ENCODE measurements at places on chromosomes 12 and 14.

DNA sequence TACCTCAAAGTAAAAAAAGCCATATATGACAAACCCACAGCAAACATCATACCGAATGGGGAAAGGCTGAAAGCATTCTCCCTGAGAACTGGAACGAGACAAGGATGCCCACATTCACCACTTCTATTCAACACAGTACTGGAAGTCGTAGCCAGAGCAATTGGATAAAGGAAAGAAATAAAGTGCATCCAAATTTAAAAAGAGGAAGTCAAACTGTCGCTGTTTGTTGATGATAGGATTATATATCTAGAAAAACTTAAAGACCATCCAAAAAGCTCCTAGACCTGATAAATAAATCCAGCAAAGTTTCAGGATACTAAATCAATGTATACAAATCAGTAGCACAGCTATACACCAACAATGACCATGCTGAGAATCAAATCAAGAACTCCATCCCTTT, 5.2 kb downstream of the NDUFA12 start:
- DNase-seq = no peak

DNA sequence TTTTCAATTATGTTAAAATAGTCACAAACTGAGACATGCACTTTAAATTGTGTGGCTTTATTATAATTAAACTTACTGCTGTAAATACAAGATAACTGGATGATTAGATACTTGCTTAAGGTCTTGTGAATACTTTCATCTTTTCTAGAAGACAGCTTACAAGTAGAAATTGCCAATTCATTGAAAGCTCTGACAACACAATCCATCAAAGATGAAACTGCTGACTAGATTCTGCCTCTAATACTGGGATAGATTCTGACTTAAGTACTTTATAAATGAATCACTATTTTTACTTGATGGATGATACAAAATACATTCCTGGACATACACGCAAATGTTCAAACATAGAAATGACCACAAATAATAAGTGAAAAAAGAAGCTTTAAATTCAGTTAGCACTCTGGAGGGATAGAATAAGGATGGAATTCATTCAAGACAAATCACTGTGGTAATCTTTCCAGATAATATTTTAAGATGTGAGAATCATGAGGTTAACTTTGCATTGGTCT, 876.8 kb downstream of the RPS29 start:
- DNase-seq = no peak

- DNase-seq = no peak
These were observed 25.0 kb downstream of the YAF2 start for GRCh38 chr12:42213023-42213422.

GRCh38 chr14:67675219-67675582, 769 bp upstream of the VTI1B start:
- DNase-seq = no peak

DNA sequence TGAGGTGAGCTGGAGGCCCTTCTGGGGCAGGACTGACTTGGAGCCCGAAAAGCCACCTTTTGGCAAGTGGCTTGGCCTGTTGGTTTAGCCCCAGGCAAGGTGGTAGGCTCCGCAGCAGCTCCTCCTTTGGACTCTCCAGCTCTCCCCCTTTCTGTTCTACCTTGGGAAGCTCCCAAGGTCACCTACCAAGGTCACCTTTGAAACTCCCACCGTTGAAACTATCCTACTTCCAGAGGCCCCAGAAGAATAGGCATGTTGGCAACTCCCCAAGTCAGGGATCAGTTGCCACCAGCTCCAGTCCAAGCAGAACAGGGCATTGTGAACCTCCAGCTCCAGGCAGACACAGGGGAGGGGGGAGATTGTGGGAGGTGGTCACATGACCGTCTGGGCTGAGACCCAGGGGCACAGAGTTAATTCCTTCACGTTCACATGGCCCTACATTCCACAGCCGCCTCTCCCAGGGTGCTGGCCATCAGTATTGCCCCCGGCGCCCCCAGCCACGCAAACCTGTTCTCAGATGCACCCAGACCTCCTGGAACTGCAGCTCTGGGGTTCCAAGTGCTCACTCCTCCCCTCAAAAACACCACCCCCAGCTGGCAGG, 14.4 kb downstream of the IRF2BPL start:
- no peak for DNase-seq

DNA sequence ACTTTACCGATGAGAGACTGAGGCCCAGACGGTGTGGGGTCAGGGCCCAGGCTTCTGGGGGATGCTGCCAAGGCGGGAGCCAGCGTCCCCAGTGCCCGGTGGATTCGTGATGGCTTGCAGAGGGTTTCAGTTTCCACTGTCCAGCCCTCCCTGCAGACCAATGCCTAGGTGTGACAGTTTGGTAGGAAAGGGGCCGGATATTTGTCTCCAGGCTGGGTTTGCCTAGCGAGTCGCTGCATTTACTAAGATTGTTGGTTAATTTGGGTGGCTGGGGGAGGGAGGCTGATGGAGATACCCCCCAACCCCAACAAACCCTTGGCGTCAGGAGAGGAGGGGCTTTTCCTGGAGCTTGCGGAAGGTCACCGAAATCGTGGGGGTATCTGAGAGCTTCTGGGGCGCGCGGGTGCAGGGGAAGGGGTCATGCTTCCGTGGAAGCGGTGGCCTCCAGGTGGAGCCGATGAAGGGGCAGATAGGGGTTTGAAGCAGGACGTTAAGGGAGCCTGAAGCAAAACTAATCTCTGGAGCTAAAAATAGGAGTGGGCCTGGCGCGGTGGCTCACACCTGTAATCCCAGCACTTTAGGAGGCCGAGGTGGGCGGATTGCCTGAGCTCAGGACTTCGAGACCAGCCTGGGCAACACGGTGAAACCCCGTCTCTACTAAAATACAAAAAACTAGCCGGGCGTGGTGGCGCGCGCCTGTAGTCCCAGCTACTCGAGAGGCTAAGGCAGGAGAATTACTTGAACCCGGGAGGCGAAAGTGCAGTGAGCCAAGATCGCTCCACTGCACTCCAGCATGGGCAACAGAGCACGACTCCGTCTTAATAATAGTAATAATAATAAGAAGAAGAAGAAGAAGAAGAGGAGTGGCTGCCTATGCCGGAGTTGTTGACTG, 1.1 kb upstream of the CDC42BPB start:
- DNase-seq = no peak

DNA sequence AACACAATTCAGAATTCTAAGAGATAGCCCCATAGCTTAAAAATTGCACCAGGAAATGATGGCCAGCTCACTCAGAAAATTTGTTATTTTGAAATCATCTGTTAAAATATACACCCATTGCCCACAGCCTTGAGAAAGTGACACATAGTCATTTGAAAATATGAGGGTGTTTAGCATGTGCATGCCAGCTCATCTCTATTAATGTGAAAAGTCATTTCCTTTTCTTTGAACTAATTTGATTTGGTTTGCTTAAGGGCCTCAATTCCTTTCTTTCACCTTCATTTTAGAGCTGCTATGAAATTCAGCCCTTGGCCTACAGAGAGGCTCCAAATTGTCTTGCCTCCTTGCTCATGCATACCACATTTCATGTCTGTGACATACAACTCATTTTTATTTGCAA, 241.4 kb downstream of the PHLDA1 start:
- DNase-seq = no peak

DNA sequence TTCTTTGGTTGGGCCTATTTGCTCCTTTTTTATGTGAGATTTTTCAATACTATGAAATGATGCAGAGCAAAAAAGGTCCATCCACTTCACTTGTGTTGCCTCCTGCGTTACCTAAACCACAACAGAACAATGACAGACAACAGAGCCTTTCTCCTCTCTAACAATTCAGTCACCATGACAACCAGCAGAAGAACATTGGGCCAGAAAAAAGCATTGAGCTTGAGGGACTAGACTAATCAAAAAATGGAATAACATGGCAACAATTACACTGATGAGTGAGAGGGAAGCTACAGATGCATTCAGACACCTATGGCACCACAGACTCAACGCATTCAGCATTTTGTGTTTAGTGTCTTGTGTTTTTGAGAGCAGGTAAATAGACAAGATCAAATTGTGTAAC, 44.6 kb upstream of the PTCSC3 start:
- no peak for DNase-seq

- DNase-seq = no peak
These were observed 148.3 kb downstream of the PTCSC3 start for GRCh38 chr14:36028218-36028617.

- no peak for DNase-seq
These were observed 77.3 kb upstream of the SLC38A4 start for GRCh38 chr12:46903058-46903457.

- DNase-seq = no peak
These were observed 117.7 kb upstream of the C14orf180 start for GRCh38 chr14:104461676-104462449.

- DNase-seq = no peak
These were observed 12.2 kb downstream of the RERG start for GRCh38 chr12:15208871-15209656.

DNA sequence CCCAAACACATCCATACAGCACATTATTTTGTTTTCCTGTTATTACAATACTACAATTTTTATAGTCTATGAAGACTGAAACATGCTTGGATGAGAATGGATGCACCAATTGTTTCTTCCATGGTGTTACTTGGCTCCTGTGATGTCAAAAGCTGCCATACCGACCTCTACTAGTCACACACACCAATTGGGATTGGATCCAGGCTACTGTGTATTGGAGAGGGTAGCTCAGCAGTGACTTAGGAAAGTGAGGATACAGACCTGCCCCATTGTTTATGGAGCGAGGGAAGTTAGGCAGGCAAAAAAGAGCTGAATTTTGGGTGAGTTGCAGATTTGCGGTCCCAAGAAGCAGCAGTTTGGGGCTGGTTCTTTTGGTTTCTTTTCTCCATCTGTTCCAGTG, 30.8 kb upstream of the AKAP6 start:
- no peak for DNase-seq

DNA sequence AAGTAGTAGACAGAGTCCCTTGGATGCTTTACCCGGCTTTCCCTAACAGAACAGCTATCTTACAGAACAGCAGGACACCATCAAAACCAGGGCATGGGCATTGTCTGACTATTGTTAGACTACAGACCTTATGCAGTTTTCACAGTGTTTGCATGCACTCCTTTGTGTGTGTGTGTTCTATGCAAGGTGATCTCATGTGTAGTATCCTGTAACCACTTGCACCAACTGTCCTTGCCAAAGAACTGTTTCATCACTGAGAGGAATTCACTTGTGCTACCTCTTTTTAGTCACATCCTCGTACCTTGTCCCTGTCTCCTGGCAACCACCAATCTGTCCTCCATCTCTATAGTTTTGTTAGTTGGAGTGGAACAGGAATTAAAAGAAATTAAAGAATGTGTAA, 183.6 kb upstream of the PZP start:
- DNase-seq = no peak

DNA sequence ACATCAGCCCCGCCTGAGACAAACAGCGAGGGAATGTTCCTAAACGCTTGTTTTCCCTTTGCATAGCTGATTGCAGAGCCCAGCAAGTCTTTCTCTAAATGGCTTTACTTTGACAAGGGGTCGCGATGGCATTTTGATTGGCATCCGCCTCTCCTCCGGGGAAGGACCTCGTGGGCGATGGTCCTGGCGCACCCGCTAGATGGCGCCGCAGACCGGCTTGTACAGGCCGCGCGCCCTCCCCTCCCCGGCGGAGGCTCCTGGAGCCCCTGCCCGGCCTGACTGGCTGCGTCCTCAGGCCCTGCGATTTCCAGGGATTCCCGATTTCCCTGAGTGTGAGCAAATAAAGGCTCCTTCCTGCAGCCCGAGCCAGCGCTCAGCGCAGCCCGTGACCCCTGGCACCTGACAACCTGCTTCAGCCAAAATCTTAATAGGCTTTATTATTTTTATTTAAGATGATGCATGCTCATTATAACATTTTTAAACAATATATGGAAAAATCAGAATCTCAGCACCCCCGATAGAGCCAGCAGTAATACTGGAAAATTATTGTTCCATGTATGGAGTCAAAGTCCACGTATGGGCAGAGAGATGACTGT, 468.3 kb downstream of the AACS start:
- peak; percentile 14 for DNase-seq

DNA sequence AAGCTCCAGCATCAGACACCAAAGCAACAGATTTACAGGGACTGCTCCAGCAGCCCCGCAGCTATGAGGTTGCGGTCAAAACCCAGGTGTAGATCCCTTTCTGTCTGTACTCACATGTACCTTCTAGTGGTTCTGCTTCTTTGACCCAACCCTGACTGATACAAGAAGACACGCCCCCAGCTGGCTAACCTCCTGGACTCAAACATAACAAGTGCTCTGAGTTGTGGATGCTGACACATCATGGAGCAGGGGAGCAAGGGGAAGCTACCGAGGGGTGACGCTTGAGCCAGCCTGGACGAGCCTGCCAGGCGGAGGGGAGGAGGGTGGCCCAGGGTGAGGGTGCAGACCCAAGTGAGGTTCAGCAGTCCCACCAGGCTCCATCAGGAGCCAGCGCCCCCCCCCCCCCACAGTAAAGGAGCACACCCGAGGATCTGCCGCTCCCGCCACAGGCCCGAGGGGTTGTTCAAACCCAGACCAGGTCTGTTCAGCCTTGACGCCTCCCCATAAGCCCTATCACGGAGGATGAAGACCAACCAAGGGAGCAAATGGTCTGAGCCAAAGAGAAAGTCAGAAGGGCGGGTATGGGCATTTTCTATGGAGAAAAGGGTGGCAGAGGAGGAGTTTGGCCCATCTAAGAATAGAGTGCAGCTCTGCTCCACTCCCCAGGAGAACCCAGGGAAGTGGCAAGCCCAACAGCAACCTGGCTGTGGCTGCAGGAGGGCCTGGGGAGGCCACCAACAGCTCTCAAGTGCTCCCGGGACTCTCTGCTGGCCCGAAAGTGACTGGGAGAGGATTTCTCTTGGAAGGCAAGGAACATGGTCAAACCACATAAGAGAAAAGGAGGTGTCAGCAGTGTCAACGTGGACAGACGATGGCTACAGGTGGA, 229.4 kb downstream of the BCL11B start:
- DNase-seq = no peak

DNA sequence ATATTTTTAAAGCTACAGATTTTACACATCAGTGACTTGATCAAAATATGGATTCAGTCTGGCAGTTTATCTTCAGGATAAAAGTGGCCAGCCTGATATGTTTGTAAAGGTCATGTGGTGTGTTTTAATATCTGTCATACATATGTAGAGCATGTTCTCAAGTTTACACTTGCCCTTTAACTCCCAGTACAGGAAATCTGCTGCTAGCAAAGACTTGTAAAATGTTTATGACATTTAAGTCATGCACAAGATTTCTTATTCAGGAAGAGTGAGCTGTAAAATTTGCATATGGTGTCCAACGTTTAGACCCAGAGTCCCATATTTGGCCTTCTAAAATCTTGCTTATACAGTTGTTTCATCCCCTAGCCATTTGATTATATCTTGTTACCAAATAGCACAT, 197.5 kb upstream of the FLRT2 start:
- DNase-seq = no peak

DNA sequence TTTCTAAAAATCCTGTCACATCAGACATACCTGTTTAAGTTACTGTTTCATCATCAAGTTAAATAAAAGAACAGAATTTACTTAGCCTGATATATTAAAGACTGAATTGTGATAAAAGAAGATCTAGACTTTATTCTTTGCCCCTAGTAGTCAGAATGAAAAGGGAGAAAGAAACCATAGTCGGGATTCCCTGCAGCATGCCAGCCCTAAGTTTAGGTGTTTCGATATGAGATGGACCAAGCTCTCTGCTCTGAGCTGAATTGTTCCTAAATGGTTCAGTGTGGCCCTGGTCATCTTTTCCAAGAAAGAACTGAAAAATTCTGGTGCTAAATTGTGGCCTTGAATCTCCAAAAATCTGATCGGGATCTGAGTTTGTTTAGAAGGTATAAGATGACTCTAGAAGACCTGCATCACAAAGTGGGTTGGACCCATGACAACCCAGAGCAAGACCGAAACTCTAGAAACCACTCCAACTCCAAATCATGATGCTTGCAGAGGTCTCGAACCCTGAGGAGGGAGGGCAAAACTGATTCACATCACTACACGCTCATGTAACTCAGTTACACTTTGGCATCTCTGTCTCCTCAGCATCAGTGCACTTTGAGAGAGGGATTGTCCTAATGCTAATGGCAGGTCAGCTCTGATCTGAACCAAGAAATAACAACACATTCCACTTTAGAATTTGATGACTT, 15.7 kb downstream of the PTGER2 start:
- no peak for DNase-seq
